ENCODE measurements at places on chromosomes 7 and 10.

GRCh38 chr10:5434017-5434753 is 21.8 kb downstream of the NET1 start:
- DNase-seq: no peak

GRCh38 chr10:48707472-48707871 is 22.8 kb downstream of the WDFY4 start:
- no peak for DNase-seq

DNA sequence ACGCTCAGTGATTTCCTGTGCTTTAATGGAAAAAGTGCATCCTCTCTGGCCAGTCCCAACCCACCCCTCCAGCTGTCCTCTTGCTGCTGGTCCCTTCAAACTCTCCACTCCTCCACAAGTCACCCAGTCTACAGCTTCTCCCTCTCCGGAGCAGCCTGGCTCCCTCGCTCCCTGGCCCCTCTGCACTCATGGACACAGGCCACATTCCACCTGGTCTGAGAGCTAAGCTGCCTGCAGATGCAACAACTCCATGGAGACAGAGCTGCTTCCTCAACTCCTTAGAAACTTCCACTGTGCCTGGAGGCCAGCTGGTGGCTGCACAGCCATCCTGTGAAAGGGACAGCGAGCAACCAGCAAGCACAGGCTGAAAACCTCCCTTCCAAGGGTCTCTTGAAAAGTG is 88.0 kb downstream of the GPR26 start:
- DNase-seq: no peak

DNA sequence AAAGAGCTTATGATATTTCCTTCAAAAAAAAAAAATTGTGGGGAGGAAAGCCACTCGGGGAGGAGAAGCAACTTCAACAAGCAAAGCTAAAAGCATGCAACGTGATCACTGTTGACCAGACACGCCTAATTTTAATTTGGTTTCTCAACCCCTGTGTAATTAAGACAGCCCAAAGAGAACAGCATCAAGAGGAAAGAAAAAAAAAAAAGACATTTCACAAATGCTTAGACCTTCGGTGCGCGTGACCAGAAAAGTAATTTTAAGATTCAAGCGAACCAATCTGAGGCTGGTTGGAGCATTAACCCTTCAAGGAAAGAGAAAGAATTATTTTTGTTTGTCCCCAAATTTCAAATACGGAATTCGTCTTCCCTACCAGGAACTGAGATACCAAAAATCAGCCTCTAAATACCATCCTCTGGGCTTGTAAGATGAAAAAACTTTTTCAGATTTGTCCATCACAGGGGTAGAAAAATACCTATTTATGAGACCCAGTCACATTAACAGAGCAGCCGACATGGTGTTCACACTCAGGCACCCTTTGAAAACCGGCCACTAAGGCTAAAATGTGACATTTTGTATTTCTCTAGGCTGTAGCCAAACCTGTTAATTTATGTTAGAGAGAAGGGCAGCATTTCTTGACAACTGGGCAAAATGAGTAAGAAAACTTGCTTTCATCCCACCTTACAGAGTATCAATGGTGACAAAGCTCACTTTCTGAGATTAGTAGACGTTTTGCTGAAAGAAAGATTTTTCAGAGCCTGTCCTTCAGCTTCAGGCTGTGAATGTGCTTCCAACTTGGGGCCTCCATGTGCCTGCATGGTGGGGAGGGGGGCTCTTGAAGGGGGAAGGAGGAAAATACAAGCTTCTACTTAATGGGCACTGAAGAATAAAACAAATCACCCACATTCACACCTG is 179.9 kb upstream of the KLF14 start:
- DNase-seq: no peak

DNA sequence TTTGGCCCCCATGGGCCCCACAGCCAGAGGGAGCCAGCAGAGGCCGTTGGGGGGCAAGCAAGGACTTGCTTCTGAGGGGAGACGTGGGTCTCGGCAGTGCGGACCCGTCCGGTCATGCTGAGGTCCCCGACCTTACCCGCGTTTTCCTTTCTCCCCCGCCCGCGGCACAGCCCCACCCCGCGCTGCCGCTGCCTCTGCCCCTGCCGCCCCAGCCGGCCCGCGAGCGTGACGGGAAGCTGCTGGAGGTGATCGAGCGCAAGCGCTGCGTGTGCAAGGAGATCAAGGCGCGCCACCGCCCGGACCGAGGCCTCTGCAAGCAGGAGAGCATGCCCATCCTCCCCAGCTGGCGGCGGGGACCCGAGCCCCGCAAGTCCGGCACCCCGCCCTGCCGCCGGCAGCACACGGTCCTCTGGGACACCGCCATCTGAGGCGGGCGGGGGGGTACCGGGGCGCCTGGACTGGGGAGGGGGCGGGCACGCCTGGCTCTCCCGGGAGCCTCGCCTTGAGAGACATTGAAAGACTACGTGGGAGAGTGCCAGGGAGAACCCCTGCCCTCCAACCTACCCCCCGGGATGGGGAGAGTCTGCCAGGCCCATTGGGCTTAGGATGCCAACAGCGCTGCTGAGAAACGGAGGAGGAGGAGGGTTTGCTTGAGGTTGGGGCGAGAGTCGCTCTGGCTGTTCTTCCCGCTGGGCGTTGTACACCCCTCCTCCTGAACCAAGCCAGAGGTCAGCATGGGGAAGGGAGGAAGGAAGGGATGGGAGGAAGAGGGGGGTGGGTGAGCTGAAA is 9.9 kb downstream of the NYAP1 start:
- DNase-seq: no peak

GRCh38 chr7:122118757-122119156 is 25.3 kb downstream of the AASS start:
- no peak for DNase-seq

- no peak for DNase-seq
Measured at GRCh38 chr10:35420827-35421552, 84.7 kb downstream of the CCNY start.

DNA sequence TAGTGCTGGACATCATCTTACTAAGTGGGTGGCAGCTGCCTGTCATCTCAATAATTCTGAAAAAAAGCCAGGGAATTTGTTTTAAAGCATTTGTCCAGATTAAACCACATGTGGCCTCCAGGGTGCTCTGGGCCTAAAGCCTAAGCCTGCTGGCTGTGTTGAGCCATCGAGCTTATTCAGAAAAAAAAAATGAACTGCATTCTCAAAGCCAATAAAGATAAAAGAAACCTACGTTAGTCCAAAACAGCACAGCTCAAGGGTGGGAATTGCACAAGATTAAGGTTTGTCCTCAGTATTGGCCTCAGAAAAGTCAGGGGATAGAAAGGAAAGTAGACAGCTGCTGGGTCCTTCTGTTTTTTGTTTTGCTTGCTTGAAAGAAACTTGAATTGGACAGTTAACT is 22.6 kb upstream of the PRTFDC1 start:
- DNase-seq: no peak

GRCh38 chr7:151789380-151789947 is 87.5 kb downstream of the PRKAG2 start:
- DNase-seq: no peak

DNA sequence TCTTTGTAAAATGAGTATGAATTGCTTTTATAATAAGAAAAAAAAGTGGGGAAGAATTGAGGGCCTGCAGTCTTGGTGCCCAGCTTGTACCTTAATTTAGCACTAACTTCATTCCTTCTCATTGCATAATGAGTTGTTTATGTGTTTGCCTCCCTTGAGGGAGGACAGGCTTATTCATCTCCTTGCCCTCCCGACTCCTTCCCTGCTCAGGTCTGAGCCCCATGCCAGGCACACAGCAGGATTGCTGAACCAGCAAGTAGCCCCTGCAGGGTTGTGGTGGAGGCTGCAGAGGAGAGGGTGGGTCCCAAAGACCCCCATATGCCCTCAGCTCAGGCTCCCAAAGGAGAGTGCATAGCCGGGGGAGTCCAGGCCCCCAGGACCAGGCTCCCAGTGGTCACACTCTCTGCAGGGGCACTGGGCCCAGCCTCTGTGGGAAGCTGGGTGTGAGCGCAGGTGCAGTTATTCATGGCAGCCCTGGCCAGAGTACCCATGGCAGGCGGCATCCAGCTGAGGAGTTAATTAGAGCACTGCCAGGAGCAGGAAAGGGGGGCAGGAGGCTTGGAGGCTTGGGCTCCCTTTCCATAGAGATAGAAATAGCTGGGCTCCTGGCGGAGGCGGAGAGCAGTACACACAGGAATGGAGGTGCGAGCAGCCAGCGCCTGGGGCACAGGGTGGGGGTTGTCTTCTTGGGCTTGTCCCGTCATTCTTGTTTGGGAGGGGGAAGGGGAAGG is 28.2 kb upstream of the GOLGA7B start:
- no peak for DNase-seq

- no peak for DNase-seq
Measured at GRCh38 chr7:100881136-100881535, 6.2 kb downstream of the SRRT start.

DNA sequence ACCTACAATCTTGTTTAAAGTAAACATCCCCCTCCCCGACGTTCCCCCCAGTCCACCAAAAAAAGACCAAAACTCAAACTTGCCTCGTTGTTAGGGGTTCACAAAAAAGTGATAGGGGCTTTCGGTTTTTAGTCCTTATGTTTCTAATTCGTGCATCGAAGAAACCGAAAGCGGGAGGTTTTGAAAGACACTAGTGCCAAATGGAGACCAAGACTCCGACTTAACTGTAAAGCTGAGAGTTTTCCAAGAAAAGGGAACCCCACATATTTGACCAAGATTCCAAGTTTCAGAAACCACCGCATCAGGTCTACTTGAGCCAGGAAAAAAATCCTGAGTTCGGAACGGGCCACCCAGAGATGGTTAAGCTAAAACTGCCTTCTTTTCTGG is 534 bp downstream of the PSMA2 start:
- DNase-seq: no peak

DNA sequence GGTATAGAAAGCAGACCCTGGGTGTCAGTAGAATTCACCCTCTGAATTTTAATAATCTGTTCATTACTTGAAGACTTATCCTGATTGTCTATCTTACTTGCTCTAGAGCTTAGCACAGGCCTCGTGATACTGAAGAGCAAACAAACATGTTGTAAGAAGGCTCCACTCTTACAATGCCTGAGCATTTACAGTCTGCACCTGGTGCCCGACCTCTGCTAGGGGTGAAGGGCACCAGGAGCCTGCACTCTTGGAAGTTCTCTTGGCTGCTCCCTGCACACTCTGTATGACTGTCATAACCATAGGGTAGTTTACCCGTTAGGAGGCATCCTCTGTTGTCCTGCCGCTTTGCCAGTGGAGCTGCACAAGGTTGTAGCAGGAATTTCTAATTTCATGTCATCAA is 91.3 kb upstream of the NPY start:
- DNase-seq: no peak

GRCh38 chr7:42315103-42315502 is 78.1 kb upstream of the GLI3 start:
- no peak for DNase-seq

- no peak for DNase-seq
Measured at GRCh38 chr7:94417306-94417705, 22.6 kb downstream of the COL1A2 start.

DNA sequence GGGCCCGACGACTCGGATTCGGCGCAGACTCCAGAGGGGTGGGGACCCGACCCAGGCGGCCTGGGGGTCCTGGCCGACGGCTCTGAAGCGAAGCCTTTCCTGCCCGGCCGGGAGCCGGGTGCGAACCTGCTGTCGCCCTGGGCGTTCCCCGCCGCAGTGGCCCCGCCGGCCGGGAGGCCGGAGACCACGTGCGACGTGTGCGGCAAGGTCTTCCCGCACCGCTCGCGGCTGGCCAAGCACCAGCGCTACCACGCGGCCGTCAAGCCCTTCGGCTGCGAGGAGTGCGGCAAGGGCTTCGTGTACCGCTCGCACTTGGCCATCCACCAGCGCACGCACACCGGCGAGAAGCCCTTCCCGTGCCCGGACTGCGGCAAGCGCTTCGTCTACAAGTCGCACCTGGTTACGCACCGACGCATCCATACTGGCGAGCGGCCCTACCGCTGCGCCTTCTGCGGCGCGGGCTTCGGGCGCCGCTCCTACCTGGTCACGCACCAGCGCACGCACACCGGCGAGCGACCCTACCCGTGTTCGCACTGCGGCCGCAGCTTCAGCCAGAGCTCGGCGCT is 15.4 kb downstream of the ZNF316 start:
- DNase-seq: no peak

- no peak for DNase-seq
Measured at GRCh38 chr7:142372727-142373126, 114.9 kb upstream of the PRSS58 start.

GRCh38 chr10:89138755-89139490 is 68.2 kb downstream of the CH25H start:
- no peak for DNase-seq

DNA sequence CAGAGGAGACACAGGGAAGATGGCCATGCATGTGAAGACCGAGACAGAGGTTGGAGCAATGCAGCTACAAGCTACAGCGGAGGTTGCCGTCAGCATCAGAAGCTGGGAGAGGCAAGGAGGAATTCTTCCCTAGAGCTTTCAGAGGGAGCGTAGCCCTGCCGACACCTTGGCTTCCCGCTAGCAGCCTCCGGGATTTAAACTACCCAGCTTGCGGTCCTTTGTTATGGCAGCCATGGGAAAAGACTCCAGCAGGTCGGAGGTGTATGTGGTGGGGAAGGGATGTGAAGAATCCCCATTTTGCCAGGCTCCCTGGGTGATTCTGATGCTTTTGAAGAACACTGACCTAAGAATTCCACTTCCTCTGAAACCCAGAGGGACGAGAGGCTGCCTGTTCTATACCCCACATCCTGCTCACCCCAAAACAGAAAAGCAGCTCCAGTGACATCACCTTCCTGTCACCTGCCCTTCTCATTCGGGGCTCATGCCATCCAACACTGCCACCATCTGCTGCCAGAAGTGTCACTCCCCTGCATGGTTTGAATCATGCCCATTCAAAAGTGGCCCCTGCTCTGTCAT is 3.3 kb upstream of the SEPHS1 start:
- peak; percentile 17 for DNase-seq

DNA sequence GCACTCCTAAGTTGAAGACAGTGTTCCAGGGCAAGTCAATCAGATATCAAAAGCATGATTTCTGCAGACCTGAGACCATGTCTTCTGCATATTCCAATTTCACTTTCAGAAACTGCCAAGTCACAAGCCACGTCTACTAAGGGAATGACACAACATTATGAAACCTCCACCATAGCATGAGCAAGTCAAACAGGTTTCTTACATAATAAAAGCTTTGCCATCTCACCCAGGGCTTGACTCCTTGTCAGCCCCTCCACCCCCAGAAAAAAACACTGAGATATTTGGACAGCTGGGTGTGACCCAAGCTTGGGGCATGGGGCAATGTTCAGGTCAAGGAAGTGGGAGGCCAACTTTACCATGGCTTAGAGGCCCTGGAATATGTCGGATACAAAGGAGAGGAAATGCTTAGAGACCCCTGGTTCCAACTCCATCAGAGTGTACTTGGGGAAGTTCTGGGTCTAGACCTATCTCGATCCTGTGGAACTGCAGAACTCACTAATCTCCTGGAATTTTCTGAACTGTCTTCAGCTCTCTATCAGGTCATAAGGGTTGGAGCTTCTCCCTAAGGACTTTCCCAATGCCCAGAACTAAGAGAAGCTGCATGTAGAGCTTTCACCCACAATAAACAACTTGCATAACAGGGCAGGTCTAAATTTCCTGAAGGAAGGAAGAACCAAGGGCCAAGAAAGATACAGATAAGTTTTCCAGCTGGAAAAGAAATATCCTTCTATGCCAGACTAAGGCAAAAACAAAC is 80.6 kb upstream of the NAMPT start:
- no peak for DNase-seq
